ENCODE measurements at places on chromosomes 13 and 19.

DNA sequence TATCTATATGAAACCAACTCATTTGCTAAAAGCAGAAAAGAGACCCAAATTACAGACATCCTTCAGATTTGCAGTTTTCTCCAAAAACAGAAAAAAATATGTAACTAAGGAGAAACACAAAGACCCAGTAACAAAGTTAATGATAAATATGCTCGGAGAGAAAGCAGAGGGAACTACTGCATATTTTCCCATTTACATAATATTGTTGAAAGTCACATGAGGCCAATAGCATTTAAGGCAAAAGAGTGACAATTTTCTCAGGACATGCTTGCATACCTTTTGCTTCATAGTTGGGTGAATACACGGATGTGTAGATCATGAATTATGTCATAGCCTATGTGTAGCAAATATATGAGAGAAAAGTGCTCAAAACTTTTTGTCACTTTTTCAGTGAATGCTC, 310.3 kb downstream of the EFNB2 start:
- no peak for DNase-seq

DNA sequence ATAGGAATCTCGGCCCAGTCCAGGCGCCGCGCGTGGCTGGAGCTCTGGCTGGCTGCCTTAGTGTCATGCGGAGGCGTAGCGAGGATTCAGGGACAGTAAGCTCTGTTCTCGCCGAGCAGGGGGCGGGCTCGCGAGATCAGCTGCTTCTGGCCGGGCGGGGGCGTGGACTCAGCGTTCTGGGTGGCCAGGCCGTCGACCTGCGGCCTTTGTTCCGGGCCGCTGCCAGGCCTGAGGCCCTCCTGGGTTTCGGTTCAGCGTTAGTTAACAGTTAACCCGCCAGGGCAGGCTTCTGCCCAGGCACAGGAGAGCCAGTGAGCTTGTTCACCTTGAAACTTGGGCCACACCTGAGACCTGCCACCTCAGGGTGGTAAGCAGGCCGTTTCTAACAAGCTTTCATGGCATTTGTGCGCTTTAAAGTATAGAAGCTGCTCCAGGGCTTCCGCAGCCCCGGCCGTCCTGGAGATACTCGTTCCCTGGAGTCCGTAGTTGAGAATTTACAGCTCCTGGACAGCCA, 332.2 kb upstream of the SGCG start:
- DNase-seq = no peak

DNA sequence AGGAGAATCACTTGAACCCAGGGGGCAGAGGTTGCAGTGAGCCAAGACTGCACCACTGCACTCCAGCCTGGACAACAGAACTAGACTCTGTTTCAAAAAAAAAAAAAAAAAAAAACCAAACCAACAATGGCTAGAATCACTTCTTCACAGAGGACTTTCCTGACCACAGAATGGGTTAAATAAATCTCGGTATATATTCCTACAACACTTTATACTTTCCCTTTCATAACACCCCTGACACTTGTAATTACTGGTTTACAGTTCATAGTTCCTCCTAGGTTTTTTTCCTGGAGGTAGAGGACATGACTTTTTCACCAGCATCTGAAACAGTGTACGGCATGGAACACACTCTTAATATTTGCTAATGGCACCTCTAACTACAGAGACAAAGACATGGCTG, 31.4 kb downstream of the ZDHHC20 start:
- no peak for DNase-seq

DNA sequence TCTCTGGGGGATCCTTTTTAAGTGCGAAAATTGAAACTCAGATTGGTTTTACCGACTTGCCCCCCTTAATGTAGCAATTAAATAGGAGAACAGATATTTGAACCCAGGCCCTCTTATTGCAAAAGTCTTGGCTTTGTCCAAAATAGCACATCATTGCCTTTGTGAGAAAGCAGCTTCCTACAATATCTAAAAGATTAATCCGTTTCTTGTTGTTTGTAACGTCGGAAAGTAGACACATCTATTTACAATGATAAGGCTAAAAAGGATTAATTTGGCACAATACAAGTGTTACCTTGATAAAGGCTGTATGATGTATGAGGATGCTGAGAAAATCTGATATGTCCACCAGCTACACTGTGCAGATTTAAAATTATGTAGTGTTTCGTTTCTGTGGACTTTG, 108.7 kb upstream of the SLC10A2 start:
- DNase-seq = no peak

DNA sequence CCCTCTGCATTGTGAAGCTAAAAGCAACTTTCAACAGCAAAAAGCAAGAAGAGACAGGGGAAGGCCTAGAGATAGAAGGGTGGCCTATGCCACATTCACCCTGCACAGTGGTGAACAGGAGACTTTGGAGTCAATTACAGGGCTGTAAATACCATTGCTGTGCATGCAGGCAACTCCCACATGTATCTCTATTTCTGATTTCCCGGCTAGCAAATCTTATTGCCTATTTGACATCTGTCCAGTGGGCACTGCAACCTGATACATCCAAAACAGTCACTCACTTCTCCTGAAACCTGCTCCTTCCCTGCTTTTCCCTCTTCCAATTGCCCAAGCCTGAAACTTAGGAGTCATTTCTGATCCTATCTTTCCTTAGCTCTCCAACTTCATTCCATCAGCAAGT, 13.4 kb downstream of the RUBCNL start:
- no peak for DNase-seq

GRCh38 chr19:51503286-51503817, 1.8 kb upstream of the SIGLEC12 start:
- no peak for DNase-seq

- DNase-seq = no peak
Observed at GRCh38 chr19:7469669-7470285, 19.1 kb downstream of the PEX11G start.

- peak; percentile 95 for DNase-seq
Observed at GRCh38 chr19:16078759-16079707, 2.7 kb downstream of the TPM4 start.
